ENCODE measurements at places on chromosomes 2 and 18.

GRCh38 chr18:78790511-78790910 is 189.1 kb upstream of the SALL3 start:
- no peak for DNase-seq

DNA sequence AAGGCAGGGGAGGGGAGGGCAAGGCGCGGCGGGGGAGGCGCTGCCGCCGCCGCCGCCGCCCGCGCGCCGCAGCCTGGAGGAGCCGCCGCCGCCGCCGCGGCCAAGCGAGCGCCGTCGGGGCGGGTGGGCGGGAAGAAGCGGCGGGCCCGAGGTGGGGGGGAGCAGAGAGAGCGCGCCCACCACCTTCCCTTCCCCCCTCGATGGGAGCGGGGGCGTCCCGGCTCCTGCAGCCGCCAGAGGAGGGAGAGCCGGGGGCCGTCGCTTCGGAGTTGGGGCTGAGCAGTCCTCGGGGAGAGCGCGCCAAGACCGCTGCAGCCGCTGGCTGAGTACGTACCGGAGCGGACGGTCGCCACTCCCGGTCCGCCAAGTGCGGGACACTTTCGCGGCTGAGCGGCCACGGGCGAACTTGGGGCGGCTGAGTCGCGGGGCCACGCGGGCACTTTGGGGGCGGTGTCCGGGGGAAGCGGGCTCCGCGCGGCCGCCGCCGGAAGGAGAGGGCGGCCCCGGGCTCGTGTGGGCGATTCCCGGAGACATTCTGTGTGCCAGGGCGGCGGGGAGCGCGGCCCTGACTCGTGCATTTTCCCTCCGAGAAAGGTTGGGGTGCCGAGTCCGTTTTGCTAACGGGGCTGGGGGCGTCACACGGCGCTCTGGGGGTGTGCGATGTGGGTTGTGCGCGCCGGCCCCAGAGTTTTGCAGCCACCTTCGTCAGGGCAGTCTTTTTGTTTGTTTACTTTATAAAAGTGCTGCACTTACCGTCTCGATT is at the start of gene NAB1:
NAB1 (plus strand) TSS at position 49 of the 763 bp plus-strand sequence. CDS start 10,094 bp downstream, outside the sequence.
- DNase-seq: peak; percentile 5

DNA sequence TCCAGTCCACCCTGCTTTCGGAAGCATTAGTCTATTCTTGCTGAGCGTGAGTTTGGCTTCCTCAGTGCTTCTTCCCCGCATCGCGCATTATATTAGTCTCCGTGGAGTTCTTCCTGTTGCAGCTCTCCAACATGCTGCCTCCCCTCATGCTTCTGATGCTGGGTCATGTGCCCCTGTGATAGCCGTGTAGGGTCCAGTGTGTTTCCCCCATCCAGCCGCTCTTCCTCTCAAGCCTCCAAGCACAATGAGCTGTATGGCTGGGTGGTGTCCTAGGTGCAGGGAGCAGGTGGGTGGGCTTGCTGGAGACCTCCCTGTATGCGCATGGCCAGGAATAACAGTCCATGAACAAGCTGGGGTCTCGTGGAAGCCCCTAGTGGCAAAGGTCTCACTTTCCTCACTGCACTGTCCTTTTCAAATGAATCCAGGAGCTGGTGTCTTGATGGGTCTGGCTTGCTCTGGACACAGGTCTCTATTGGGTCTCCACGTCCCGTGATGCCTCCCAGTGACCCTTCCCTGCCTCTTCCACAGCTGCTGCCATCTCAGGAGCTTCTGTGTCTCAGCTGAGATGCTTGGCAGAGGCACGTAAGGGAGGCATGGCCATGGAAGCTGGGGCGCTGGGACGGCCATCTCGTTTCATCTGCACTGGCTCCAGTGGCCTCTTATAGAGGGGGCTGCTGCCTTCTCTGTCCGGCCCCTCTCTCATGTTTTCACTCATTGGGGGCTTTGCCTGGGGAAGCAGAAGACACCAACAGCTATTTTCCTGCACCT is 54.8 kb upstream of the HDAC4 start:
- DNase-seq: no peak

DNA sequence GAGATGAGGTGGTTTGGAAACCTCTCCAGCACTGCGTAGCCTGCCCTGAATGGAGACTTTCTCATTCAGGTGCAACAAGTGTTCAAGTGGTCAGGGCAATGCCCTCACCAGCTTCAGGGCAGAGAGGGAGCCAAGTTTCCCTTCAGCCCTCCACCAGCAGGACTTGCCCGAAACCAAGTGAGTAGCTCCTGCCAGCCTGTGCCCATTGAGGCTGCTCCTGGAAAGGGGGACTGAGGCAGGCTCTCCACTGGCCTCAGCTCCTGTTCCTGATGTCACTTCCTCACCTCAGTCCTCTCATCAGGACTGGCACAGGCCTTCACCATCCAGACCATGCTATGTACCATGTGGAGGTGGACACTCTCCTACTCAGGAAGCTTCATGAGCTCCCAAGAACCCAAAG is 94.6 kb downstream of the CELF4 start:
- no peak for DNase-seq

DNA sequence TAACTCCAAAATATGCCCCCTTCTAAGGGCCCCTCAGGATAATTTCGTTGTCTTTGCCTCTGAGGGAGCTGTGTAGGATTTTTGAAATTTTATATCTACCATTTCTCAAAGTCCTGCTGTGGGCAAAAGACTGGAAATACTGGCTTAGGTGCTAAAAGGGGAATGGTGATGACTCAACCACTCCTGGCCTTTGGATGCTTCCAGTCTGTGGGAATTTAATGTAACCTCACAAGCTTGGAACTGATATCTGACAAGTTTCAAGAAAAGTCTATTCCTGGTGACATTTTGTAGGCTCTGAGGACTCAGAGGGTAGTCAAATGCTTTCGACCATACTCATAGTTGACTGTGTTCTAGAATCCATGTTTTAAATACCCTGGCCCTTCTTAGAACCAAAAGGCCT is 3.4 kb upstream of the APCDD1 start:
- no peak for DNase-seq

DNA sequence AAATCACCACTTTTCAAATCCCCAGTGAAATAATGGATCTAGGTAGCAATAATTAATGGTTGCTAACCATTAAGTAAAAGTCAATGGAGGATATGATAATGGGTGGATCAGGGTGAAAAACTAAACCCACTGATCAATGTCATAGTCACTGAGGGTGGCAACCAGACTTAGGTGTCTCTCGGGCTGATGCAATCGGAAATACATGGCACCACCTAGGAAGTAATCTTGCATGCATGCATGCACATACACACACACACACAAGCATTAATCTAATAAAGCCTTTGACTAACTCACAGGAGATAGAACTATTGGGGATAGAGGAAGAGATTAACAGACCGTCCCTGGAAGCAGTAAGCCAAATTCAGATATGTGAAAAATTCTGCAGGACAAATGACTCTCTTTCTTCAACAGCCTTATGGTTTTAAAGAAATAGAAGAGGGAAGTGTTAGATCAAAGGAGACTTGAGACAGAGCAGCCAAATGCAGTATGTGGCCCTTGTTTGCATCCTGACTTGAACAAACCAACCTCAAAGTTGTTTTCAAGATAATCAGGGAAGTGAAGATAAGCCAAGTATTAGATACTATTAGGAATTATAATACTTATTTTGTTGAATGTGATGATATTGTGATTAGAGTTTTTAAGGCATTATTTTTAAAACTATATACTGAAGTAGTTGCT is 186.0 kb upstream of the RMP24 start:
- no peak for DNase-seq

DNA sequence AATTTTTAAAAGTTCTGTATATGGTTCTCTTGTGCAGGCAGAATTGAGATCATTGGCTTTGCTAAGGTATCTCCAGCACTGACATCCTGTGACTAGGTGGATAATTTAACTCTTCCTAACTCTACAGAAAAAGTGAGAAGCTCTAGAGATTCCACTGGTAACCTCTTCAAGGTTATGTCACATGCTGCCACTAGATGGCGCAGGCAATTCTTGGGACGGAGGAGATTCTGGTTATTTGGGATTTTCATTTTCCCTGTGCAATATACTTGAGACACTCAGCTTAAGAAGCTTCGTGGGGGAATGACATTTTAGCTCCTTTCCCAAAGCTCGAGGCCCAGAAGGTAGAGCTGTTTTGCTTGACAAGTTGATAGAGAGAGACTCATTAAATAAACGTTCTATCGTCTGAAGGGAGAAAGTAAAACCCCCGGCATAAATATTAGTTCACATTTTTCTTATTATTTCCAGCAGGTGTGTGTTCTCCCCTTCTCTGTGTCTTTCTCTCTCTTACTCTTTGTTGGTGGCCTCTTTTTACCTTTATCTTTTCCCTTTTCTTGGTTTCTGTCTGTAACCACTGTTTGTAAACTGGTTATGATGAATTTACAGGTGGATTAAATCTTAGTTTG is 26.6 kb upstream of the LANCL1 start:
- no peak for DNase-seq

DNA sequence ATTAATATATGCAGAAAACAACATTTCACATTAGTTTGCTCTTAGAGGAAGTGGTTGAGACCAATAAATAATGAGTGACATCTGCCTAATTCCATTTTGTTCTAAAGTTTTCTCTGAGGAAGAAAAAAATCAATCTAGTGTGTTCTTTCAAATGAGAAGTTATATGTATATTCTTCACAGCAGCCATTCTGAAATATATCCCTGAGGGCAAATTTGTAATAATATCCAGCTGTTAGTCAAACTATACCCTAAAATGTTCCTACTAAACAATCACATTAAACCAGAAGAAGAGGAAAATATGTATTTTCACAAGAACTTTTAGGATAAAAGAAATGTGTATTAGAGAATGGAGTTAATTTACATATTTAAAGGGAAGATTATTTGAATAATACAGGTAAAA is 375.1 kb upstream of the CDH19 start:
- DNase-seq: no peak

DNA sequence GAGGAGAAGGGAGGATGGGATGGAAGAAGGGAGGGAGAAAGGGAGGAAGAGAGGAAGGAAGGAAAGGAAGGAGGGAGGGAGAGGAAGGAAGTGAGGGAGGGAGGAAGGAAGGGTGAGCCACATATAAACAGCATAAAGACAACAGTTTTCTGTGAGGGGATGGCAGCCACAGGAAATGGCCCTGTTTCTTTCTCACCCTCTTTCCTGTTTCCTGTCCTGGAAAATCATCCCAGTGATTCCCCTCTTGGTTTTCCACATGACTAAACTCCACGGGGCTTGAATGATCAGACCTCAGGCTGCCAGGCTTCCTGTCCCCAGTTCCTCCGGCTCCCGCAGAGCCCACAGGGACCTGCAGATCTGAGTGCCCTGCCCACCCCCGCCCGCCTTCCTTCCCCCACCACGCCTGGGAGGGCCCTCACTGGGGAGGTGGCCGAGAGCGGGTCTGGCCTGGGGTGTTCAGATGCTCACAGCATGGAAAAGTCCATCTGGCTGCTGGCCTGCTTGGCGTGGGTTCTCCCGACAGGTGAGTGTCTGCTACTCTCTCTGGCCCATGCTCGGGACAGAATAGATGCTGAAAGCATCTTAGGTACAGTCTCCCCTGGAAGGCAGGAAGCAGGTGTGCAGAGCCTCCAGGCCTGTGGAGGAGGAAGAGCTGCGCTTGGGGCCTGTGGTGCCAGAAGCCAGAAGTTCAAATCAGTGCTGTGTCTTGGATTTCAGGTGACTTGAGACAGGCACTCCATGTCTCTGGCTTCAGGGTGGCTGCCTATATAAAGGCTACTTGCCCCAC is at the start of gene SIGLEC15:
SIGLEC15 (plus strand) TSS at position 418 of the 787 bp plus-strand sequence; CDS start at position 472, 54 bp downstream.
- no peak for DNase-seq

DNA sequence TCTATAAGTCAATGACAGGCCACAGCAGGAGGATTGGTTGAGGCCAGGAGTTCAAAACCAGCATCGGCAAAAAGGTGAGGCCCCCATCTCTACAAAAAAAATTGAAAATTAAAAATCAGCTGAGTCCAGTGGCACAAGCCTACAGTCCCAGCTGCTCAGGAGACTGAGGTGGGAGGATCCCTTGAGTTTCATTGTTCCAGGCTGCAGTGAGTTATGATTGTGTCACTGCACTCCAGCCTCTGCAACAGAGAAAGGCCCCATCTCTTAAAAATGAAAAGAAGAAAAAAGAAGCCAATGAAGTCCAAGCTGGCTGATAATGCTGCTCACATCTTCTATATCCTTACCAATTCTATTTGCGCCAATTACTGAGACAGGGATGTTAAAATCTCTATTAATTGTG is 39.1 kb downstream of the MRPS5 start:
- DNase-seq: no peak

- no peak for DNase-seq
Observed at GRCh38 chr2:144151851-144152250, 368.1 kb downstream of the ZEB2 start.

- DNase-seq: no peak
Observed at GRCh38 chr2:105712981-105713596, 31.6 kb upstream of the NCK2 start.

DNA sequence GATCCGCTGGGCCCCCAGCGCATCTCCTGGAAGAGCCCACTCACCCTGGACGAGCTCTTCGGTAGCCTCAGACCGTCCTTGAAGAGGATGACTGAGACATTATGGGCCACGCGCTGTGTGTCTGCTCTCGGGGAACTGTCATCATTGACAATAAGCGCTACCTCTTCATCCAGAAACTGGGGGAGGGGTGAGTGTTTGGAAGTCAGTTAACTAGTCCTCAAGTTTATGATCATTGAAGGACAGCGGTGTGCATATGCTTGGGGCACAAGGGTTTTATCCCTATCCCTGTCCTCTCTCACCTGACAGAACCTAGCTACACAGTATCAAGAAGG is 586 bp downstream of the STK16 start:
- no peak for DNase-seq

GRCh38 chr2:71282493-71282892 is 49.1 kb upstream of the ZNF638 start:
- peak; percentile 6 for DNase-seq

DNA sequence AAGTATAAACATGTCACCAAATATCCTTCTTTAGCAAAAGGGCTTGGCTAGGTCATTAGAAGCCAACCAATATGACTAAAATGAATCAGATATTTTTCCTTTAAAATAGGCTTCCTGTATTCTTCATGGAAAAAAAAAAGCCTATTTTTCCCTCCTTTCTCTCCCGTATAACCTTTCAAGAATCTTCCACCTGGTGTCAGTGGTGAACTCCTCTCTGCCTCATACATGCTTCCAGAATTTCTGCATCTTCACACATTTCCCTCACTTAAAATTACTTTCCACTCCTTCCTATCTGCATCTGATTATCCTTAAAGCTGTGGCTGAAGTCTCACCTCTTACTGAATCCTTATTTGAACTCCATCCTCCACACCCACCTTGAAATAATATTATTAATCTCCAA is 116.9 kb upstream of the FANCL start:
- DNase-seq: no peak

DNA sequence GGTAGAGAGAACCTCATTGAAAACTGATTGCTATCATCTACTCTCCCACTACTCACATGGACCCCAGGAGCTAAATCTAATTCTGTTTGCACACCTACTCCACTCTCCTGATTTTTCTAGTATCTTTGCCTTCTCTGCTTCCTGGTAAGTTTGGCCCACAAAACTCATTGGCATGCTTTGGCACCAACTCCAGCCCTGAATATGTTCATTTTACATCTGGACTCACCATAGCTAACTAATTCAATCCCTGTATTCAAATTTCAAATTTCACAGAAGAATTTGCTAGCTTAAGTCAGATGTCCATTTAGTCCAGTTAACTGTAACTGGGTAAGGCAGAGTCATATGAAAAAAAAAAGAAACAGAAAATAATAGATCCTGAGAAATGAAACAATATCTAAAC is 442.1 kb downstream of the SUCLG1 start:
- no peak for DNase-seq

All from Jurkat, Clone E6-1 (cell line).